Stimulated activated CD8-positive, alpha-beta memory T cell treated with anti-CD3 and anti-CD28 coated beads, Interleukin-12 subunit alpha, Interleukin-12 subunit beta, amount 100 ng/mL, for 1 hour (primary cell): ENCODE measurements at places on chromosomes 5 and 9.

- no peak for DNase-seq
These were observed 348.5 kb upstream of the RIOK2 start for GRCh38 chr5:97531549-97531948.

- DNase-seq: no peak
These were observed 59.3 kb upstream of the AFAP1L1 start for GRCh38 chr5:149212198-149212951.

DNA sequence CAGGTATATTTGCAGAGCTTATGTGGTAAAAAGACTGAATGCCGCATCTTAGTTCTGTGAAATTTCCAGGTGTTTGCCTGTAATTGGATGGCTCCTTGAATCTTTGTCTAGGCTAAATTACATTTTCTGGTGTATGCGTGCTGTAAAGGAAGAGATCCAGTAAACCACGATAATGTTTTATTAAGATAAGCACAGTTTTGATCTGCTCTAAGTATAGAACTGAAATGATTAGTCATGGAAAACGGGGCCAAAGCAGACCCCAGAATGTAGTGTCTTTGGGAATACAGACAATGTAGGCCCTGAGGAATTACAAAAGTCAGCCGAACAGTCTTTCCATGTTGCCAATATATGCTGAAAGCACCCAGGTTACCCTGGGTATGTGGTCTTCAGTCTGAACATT, 257.3 kb downstream of the FANCC start:
- DNase-seq: no peak

DNA sequence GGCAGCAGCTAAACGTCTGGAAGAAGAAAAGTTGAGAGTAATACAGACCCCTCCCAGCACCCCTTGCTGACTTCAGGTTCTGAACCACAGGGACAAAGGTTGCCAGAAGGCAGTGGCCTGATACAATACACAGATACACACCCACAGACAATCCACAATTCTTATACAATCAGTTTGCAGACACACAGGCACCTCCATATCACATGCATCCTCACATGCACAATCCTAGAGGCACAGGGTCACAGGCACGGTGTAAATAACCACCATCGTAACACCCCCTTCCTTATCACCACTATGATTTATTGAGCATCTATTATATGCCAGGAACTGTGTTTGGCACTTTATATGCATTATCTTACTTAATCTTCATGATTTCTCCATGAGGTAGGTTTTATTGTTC, 8.2 kb downstream of the CNTFR start:
- DNase-seq: no peak

- no peak for DNase-seq
These were observed 350.1 kb downstream of the TMEM232 start for GRCh38 chr5:110376281-110376951.

DNA sequence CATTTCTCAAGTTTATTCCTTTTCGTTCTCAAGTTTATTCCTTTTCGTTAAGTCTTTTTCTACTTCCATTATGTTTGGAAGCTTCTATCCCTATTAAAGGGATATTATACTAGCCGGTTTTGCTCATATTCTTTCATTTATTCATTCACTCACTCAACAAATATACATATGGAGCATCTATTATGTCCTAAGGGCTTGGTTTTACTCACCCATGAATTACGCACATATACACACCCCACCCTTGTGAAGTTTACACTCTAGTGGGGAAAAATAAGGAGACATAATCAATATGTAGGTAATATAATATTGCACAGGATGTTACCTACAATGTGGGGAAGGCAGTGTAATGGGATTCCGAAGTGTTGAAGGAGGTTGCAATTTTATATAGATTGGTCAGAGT, 90.5 kb downstream of the ACTL7B start:
- DNase-seq: no peak

GRCh38 chr5:130796902-130797301, 368.2 kb downstream of the HINT1 start:
- no peak for DNase-seq

GRCh38 chr5:27266184-27266583, 227.8 kb upstream of the CDH9 start:
- DNase-seq: no peak

- DNase-seq: no peak
These were observed 40.0 kb downstream of the MTMR12 start for GRCh38 chr5:32272746-32273145.

- DNase-seq: no peak
These were observed 102.8 kb downstream of the PLK2 start for GRCh38 chr5:58357121-58357520.

DNA sequence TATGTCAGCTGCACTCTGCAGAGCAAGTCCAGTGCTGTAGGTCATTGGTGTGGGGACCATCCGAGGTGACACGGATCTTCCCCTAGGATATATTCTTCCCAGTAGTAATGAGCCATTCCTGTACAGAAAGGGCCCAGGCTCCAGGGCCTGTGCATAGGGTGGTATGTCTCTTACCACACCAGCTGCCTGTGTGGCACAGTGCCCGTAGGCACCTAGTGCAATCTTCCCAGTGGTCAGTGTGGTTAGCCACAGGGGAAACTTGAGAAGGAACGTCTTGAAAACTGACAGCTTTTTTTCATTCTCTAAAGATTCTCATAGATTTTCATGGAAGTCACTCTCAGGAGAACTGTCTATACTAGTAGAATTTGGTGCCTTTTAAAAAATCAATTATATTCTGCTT, 39.8 kb downstream of the CYSTM1 start:
- no peak for DNase-seq
